ENCODE measurements at places on chromosomes 4 and X.

DNA sequence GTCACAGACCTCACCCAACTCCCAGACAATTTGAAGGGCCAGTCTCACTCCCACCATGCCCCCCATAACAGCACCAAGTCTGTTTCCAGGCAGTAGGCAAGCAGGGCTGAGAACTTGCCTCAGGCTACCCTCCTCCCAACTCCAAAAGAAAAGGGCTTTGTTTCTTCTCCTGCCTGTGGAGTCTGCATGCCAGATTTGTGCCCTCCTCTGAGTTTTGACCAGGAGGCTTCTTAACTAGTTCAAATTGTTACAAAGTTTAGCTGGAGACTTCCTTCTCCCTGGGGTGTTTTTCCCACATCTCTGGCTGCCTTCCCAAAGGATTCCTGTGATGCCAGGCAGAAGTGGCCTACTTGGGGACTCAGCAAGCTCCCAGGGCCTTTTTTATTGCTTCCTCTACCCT, 29.6 kb downstream of the PBDC1 start:
- DNase-seq: no peak

DNA sequence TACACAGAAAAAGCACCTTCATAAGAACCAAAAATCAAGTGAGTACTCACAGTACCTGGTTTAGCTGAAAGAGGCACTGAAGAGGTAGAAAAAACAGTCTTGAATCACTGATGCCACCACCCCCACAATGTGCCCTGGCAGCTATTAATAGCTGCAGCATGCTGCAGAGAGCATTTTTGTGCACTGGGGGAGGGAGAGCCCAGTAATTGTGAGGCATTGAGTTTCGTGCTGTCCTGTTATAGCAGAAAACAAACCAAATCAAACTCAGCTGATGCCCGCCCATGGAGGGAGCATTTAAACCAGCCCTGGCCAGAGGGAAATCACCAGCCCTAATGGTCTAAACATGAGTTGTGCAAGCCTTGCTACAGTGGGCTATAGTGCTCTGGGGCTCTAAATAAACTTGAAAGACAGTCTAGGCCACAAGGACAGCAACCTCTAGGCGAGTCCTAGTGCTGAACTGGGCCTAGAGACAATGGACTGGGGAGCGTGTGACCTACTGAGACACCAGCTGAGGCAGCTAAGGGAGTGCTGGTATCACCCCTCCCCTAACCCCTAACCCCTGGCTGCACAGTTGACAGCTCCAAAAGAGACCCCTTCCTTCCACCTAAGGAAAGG, 106.3 kb upstream of the TMLHE start:
- no peak for DNase-seq

DNA sequence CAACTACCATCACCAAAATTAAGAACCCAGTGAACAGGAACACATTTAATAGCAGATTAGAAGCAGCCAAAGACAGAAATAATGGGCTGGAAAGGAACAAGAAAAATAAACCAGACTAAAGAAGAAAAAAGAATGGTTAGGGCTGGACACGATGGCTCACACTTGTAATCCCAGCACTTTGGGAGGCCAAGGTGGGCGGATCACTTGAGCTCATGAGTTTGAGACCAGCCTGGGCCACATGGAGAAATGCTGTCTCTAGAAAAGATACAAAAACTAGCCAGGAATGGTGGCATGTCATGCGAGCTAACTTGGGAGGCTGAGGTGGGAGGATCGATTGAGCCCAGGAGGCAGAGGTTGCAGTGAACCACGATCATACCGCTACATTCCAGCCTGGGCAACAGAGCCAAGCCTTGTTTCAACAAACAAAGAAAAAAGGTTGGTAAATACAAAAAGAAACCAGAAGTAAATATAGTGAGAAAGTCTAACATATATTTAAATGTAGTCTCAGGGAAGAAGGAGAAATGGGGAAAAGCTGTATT, 102.0 kb downstream of the AFAP1 start:
- no peak for DNase-seq

- no peak for DNase-seq
These were observed 357 bp upstream of the IGBP1 start for GRCh38 chrX:70132877-70133302.

DNA sequence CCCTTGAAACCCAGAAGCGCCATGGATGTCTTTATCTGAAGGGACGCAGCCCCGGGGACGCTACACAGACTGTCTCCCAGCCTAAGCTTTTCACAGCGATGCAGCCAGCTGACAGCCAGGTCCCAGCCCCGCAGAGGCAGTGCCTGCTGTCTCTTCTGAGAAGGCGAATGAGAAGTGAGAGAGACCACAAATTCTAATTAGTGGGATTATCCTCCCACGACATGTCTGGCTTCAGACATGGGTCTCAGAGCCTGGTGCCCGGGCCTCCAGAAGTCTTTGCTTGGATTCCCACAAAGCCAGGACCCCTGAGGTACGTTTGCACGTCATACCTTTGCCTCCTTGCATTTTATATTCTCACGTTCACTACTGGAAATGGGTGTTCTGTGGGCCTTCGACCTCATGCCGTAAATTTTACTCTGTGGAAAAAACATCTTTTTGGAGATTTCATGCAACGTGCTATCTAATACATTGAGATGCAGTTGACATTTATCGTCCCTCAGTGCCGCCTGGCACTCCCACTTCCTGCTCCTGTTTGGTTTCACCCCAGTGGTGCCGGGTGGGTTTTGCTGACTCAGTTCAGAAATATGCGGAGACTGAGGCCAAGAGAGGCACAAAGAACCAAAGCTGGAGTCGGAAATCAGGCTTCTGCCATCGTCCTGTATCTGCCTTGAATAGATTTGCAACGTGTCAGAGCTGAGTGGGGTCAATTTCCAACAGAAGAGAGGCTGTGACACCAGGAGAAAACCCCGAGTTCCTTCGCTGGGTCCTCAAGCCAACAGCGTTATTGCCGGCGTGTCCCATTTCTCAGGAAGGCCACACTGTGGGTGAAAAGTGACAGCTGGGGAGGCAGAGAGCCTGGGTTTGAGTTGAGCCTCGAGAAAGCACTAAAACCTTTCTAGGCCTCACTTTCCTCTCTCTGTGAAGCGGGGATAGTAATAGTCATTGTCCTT, 114.4 kb downstream of the STK32B start:
- DNase-seq: no peak

DNA sequence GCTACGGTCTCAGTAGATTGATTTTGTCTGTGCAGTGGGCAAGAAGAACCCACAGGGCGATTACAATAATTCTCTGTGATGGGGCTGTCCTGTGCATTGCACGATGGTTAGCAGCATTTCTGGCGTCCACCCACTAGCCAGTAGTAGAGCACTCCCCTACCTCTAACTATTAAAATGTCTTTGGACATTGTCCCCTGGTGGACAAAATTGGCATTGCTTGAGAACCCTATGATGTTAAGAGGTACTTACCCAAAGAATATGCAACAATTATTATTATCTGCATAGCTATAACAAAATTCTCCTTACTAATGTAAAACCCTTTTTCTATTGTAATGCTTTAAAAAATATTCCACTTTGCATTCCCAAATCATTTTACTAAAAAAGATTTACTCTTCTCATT, 109.5 kb upstream of the VCX3A start:
- DNase-seq: no peak

DNA sequence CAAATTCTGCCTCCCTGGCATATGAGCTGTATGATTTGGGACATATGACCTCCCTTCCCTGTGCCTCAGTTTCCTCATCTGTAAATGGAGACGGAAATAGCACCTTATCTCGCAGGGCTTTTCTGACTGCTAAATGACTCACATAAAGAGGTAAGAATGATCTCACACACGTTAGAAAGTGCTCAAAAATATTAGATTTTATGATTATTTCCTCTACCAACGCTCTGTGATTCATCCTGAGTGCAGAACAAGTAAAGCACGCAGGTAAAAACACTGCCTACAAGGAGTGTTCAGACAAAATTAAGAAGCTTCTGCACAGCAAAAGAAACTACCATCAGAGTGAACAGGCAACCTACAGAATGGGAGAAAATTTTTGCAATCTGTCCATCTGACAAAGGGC, 21.1 kb downstream of the ACSL1 start:
- no peak for DNase-seq

DNA sequence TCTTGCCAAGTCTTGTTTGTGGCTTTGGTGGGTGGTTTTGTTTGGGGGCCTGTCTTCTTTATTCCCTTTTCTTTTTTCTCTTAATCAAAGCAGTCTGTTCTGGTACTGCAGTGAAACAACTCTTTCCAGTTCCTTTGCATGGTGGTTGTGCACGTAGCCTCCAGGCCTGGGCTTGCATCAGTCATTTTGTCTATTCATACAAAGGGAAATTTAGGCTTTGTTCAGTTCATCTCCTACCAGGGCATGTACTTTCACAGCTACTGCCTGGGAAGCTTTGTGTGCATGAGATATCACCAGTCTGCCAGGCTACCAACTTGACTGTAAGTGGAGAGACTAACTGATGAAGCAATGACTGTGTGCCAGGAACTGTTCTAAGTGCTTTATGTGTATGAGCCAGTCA, 8.5 kb downstream of the TRIM2 start:
- DNase-seq: no peak

- DNase-seq: no peak
These were observed 161.1 kb downstream of the TECRL start for GRCh38 chr4:64248186-64248585.

DNA sequence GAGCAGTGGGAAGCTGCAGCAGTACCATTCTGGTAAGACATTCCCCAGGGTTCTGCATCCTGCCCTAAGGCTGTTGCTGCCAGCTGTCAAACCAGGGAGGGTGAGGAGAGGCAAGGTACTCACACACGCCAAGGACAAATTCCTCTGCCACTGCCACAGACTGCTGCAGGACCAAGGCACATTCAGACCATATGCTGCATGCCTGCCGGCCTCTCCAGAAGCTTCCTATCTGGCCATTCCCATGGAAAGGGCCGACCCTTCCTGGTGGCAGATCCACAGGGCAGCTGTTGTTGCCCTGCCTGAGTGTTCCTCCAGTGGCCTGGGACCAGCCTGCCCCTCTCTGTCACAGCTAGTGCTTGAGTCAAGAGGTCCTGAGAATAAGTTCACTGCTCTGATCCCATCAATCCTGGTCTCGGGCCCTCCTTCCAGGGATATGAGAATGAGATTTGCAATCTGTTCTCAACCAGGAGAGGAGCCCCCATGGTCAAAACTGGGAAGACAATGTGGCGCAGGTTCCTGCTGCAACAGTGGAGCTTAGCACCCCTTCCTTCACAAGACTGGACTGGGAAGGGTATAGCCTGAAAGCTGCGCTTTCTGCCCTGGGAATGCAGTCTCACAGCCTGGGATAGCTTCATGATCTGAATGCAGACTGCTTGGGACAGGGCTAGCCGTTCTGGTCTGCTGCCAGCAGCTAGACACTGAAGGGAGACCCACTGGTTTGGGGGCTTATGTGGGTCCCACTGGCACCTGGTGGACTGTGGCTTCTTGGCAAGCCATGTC, 342.5 kb upstream of the NDST3 start:
- no peak for DNase-seq

- DNase-seq: no peak
These were observed 1.0 kb downstream of the CYSLTR1 start for GRCh38 chrX:78326401-78326800.

GRCh38 chr4:75769036-75769435, 44.7 kb downstream of the USO1 start:
- DNase-seq: no peak

DNA sequence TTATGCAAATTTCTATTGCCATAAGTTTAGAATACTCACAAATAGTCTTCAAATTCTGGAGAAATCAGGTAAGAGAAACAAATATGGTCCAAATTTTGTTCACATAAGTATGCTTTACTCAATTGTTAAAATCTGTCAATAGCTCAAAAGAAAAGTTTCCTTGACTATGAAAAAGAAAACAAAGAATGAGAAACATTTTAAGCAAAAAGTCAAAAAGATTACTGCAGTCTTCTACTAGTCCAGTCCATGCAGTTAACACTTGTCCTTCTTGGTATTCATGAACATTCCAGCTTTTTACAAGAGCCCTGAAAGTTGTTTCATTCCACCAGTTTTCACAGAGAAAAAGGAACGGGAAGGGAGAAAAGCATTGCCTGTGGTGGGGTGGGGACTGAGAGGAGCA, 54.7 kb upstream of the ZXDA start:
- DNase-seq: no peak

- DNase-seq: no peak
These were observed 130.8 kb downstream of the HMX1 start for GRCh38 chr4:8740666-8741395.

DNA sequence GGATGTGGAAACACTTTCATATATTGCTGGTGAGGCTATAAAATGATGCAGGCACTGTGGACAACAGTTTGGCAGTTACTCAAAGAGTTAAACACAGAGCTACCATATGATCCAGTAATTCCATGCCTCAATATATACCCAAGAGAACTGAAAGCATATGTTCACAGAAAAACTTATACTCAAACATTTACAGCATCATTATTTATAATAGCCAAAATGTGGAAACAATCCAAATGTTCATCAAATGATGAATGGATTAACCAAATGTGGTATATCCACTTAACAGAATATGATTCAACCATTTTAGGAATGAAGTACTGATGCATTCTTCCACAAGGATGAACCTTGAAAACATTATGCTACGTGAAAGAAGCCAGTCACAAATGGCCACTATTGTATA, 603.8 kb downstream of the IQCM start:
- DNase-seq: no peak

DNA sequence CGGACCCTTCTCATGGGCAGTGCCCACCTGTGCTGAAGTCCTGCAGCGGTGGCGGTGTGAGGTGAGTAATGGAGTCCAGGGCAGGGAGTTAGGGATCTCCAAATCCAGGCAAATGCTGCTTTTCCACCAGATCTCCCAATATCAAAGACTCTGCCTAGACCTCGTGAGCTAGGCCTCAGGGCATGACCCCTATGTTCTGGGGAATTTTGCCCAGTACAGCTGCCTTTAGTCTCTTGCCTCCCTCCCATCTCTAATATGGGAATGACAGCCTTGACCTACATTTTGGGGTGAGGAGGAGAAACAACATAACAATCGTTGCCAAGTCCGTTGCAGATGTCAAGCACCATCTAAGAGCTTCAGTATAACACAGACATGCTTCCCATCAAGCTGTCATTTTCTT, 7.3 kb downstream of the PAK3 start:
- no peak for DNase-seq

- no peak for DNase-seq
These were observed 74.1 kb upstream of the STOX2 start for GRCh38 chr4:183831026-183831446.

DNA sequence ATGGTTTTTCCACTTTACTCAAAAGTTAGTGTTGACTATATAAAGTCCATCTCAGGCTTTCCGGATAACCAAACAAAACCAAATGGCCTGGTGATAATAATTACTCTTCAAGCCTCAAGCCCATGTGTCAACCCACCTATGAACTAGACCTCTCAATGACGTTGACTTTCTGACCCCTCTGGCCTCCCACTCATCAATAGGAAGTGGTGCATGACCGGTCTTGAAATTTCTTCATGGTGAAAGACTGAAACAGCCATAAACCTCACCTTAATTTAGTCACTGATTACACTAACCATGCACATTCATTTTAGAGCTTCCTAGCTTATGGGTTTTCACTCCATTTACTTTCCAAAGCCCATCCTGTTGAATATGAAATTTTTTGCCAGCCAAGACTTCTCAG, 276.0 kb downstream of the KLHL13 start:
- no peak for DNase-seq

DNA sequence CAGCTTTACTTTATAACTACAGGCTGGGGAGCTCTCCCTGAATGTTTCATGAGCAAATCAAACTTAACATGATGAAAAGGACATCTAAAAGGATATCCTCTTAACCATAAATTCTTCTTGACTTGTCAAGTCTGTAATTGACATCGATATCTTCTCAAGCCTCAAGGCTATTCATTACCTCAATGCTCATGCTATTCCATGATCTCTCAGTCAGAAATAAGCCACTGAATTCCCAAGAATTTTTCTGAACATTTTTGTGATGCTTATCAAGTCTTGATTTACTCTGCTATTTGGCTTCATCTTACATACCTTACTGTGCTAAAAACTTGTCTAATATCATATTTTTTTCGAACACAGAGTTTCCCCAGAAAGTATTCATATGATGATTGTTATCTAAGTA, 433.4 kb downstream of the PDGFC start:
- DNase-seq: no peak
